ENCODE measurements at places on chromosomes 1 and 21.

DNA sequence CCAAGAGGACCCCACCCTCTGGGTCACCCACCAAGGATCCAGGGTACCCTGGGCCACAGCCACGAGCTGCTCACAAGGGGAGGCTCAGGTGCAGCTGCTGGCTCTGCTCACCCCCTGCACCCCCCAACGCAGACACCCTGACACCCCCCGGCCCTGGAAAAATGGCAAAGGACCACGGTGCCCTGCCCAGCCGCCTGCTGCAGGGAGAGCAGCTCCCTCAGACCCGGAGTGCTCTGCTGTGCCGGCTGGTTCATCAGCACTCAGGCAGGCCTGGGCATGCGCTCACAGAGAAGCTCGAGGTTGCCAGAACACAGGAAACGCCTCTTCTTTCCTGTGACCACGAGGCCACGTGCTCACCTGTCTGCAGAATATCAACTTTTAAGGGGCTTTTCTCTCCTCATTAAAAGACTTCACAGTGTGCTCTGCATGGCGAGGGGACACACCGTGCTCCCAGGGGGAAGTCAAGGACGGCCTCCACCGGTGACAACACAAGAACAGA lies 4.3 kb upstream of the C1QTNF12 start:
- peak; percentile 65 for DNase-seq

GRCh38 chr1:154443274-154444013 lies 38.3 kb downstream of the IL6R start:
- no peak for DNase-seq

GRCh38 chr1:230191079-230191804 lies 124.2 kb downstream of the GALNT2 start:
- DNase-seq = no peak

DNA sequence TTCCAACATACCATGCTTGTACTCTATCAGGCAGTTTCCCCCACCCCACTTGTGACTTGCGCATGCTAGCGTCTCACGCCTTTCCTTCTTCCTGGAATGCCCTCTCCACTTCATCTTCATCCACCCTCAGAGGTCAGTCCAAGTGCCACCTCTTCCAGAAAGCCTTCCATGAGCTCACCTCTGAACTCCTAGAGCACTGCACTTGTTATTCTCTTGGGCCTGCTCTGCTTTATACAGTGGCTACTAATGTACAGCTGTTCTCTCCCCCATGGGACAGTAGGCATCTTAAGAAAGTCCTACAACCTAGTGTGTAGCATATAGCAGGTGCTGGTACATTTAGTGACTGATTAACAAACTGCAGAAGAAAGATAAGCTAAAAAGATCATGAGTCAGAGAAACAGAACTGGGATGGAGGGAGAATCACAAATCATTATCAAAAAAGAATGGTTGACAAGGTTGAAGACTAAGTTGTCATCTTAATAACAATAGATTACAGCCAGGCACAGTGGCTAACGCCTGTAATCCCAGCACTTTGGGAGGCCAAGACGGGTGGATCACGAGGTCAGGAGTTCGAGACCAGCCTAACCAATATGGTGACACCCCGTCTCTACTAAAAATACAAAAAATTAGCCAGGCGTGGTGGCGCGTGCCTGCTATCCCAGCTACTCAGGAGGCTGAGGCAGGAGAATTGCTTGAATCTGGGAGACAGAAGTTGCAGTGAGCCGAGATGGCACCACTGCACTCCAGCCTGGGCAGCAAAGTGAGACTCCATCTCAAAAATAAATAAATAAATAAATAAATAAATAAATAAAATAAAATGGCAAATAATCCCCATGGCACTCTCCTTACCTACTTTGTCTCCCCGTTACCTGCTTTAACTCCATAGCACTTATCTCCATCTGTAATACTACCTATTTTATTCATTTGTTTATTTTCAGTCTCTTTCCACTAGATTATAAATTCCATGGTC lies 16.3 kb upstream of the TSPAN1 start:
- DNase-seq = no peak

DNA sequence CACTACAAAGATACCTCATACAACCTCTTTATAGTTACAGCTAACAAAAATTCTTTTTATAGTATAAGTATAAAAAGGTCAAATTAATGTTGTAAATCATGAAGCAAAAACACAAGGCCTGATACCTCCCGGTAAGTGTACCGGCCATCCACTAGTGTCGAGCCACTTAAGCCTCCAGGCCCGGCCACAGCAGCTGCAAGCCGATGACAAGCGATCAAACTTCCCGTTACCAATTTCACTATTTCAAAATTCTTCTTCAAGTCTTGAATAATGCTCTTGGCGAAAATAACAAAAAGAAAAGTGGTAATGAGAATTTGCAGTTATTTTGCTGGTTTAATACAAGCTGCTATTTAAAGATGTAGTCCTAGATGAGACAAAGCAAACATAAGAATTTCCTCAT lies 67.6 kb downstream of the USP24 start:
- DNase-seq = no peak

DNA sequence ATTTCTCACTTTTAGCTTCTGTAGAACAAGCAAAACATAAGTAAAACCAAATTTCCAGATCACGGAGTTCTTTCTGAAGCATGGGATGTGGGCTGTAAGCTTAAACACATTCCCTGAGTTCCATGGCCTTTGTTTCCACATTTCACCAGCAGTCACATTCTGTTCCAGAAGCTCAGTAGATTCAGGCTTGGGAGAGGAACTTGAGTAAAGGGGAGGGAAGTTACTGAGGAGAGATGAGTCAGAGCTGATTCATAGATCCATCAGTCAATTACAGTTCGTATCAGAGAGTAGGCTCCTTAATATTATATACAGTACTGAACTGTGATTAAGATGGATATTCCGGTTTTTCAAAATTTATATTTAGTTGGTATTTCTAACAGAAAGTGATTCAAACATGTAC lies 614.3 kb downstream of the NCAM2 start:
- DNase-seq = no peak

- DNase-seq = no peak
These were observed 206.9 kb downstream of the USH2A start for GRCh38 chr1:216216305-216216704.

DNA sequence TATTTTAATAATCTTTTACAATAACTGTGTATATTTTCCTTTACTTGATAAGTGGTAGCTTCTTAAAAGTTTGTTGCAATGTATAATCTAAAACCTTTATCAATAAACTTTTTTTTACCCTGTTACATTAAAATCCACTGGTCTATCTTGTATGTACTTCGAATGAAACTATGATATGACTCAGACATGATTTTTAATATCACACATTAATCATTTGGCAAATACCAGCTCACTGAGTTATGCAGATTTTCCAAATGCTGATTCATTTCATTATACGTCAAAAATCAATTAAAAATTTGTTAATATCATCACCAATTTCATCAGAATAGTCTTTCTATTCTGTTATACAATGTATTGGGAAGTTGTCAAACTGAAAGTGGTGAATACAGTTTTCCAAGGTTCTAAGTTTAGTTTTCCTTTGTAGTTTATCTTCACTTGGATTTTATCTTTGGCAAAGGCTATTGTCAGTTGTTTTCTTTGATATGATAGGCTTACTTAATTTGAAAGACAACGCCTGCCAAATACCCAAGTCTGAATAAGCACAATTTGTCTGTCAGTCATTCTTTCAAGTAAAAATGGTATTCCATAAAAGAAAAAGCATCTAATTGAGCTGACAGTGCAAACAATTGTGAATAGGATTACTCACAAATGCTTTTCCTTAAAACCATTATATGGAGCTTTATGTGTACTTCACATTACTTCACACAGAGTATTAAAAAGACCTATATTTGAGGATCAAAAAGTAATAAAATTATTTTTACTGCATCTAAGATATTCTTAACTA lies 127.0 kb downstream of the NME7 start:
- DNase-seq = no peak

- no peak for DNase-seq
These were observed 653.9 kb upstream of the USP24 start for GRCh38 chr1:55869065-55869464.

DNA sequence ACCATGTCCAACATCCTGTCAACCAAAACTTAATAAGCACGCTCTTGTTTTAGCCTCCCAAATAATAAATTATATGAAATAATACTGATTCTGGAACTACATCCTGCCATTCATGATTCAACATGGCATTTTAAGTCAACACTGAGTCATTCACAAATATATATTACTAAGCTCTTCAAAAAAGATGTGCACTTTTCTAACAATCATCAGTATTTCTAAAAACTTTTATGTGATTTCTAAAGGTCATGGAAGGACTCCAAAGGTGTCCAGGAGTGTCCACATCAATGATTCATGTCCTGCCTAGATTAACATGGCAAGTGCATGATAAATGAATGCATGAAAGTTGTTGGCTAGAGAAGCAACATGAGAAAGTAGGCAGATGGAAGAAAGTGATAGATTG lies 51.6 kb downstream of the NEGR1 start:
- no peak for DNase-seq

DNA sequence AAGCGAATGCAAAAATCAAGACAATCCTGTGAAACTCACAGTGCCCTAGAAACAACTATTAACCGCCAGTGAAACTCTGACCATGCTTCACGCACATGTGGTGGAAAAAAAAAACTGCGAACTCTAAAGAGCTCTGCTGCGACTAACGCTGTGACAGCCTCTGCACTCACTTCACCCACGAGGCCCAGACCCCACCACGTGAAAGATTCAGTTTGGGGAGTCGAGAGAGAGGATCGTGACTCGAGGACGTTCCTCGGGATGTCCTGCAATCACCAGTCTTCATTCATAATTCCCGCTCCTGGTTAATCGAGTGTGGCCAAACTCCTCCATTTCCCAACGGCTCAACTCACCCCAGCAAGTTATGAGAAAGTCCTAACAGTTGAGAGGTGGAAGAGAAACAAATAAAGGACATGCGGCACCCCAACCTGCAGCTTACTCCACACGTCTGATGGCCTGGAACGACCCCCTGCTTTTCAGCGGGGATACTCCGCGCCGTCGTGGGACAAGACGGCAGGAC lies 1.1 kb downstream of the SERBP1 start:
- peak; percentile 37 for DNase-seq

GRCh38 chr1:176494436-176494835 lies 31.5 kb downstream of the PAPPA2 start:
- no peak for DNase-seq

DNA sequence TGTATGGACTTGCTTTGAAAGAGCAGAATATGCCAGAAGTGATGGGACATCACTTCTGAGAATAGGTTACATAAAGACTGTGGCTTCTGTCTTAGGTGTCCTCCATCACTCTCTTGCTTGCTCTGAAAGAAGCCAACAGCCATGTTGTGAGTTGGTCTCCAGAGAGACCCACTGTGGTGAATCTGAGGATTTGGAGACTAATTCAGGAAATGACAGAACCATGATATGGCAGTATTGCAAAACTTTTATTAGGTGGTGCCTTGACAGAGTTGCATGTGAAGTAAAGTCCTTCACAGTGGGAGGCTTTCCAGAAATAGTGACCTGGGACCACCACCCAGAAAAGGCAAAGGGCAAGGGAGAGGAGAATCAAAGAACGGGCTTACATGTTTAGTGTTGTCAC lies 628.6 kb downstream of the KCNT2 start:
- DNase-seq = no peak

DNA sequence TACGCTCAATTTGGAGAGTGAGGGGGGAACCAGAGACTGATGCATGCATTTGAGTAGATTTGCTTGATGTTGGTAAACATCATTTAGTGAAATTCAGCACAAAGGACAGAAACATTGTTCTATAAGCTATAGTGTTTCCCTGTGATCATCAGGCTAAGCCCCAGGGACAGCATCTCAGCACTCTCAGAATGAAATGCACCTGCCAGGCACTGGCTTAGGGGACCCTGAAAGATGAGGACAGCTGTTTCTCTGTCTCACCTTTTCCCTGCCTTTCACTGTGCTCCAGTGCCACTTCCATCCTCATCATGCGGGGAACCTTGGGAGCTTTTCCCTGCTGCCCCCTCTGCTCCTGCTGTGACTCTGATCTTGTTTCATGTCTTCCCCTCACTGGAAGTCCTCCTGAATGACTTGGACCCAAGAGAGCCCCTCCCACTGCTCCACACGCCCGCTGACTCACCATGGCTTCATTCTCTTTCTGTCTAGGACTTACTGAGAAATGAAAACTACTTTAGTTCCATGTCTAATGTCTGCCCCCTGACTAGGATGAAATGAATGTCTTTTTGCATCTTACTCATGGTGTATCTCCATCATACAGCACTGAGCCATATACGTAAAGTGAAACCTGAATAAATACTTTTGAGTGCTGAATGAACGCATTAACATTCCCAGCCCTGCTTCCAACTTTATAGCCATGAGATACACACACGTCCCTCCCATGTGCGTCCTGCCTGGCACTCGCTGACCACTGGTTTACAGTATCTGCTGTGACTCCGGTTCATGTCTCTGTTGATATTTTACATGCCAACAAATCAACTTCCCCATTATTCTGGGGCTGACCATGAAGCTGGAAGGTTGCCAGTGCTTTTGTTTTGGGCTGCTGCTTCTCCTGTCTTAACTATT lies 182.0 kb downstream of the PCP4 start:
- DNase-seq = no peak

DNA sequence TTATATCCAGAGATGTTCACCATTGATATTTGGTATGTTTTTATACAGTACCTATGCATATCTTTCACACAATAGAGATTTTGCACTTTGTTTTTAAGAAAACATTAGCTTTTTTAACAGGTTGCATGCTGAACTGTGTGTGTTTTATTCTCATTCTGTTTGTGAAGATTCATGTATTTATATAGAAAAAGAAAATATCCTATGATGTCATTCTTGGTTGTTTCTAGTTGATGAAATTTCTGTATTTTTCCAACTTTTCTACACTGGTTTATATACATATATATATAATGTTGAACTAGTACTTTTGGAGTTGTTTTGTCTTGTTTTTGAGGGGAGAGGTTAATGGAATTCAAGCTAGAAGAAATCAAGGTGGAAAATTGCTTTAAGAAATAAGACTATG lies 143.8 kb downstream of the MATN1 start:
- DNase-seq = no peak

DNA sequence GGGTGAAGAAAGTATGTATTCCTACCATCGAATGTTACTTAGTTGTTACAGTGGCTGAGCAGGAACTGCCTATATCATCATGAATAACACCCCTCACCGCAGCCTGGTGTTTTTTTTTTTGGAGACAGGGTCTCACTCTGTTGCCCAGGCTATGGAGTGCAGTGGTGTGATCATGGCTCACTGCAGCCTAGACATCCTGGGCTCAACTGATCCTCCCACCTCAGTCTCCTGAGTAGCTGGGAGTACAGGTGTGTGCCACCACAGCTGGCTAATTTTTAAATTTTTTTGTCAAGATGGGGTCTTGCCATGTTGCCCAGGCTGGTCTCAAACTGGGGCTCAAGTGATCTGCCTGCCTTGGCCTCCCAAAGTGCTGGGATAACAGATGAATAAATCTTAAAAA lies 7.3 kb downstream of the PATJ start:
- no peak for DNase-seq

- no peak for DNase-seq
These were observed 9.6 kb upstream of the CHIT1 start for GRCh38 chr1:203239081-203239480.

- no peak for DNase-seq
These were observed 172.9 kb downstream of the SDCCAG8 start for GRCh38 chr1:243428617-243429342.
